ENCODE measurements at places on chromosomes 5 and 9.

DNA sequence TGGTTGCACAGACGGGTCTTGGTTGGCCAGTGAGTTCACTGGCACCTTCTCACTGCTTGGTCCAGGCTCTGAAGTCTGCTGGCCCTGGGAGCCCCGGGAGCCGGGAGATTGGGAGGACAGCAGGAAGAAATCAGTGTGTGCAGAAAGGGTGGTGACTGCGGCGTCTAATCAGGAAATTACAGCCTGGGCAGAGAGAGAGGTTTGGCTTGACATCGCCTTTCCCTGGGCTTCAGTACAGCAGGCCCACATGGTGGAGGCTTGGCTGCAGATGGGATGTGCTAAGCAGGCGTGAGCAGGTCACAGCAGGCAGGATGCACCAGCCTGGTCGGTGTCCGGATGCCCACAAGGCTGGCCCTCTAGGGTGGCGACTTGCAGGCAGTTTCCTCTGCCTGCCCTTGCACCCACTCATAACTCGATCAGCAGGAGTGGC lies 17.2 kb downstream of the PITX1 start:
- no peak for DNase-seq

DNA sequence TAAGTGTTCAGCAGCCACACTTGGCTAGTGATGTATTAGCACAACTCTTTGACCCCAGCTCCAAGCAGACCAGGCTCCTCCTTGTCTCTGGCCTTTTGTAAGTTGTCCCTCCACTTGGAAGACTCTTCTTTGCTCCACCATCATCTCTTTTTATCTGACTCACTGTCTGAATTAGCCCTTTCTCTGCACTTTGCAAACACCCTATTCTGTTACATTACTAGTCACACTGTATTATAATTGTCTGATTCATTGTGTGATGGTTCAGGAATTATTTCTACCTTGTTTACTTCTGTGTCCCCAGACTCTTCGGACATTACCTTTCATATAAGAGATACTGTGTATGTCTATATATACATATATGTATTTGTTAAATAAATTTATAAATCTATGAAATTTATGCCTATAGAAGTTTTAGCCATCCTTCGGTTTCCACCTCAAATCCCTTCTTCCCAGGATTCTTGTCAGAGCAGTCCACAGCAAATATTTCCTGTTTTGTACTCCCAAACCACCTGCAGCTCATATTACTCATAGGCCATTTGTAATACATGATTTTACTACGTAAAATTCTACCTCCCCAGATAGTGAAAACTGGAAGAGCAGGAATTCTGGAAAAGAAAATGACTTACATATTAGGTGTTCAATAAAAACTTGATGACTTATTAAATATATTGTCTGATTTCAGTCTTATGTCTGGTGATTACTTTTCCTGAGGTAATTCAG lies 69.0 kb downstream of the MTAP start:
- no peak for DNase-seq

DNA sequence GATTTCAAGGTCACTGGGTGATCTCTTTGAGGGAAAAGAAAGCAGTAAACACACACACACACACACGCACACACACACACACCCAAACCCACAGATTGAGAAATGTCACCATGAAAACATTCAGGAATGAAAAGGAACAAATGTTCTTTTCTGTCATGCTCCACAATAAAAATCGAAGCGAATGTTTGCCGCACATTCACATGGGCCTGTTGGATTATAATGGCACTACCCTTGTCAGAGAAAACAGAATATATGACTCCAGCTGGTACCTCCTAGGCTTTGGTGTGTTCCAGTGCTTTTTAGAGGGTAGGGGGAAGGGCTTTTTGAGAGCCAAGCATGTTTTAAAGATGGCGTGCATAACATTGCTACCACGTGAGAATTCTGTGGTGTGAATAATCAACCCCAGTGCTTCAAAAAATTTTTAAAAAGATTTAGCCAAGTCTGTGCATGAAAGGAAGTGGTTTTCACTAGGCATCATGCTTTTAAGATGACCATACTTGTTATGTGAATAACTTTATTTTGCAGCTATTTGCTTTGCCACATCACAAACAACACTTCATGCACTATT lies 120.8 kb upstream of the ZNF608 start:
- DNase-seq: no peak

- DNase-seq: no peak
Observed at GRCh38 chr5:125725691-125726090, 697.5 kb upstream of the GRAMD2B start.

DNA sequence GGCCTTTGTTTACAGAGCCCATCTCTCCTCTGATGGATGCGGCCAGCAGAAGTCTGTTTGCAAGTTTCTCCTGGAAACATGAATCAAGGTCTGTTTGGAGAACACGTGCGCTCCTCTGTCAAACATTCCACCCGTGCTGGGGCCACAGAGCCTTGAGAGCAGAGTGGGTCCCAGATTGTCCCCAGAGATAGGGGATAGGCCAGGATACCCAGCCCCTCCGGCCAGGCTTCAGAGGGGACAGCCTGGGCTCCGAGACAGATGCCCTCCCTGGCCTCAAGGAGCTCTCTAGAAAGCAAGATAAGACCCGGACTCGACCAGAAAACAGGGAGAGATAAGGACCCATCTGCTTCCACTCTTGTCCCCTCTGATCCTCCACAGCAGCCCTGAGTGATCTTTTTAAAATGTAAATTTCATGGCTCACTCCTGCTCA lies 40.4 kb upstream of the HAND1 start:
- DNase-seq: no peak

GRCh38 chr5:59064293-59064692 lies 481.4 kb downstream of the RAB3C start:
- no peak for DNase-seq

GRCh38 chr5:132771503-132771998 lies 5.5 kb downstream of the SEPTIN8 start:
- peak; percentile 77 for DNase-seq

DNA sequence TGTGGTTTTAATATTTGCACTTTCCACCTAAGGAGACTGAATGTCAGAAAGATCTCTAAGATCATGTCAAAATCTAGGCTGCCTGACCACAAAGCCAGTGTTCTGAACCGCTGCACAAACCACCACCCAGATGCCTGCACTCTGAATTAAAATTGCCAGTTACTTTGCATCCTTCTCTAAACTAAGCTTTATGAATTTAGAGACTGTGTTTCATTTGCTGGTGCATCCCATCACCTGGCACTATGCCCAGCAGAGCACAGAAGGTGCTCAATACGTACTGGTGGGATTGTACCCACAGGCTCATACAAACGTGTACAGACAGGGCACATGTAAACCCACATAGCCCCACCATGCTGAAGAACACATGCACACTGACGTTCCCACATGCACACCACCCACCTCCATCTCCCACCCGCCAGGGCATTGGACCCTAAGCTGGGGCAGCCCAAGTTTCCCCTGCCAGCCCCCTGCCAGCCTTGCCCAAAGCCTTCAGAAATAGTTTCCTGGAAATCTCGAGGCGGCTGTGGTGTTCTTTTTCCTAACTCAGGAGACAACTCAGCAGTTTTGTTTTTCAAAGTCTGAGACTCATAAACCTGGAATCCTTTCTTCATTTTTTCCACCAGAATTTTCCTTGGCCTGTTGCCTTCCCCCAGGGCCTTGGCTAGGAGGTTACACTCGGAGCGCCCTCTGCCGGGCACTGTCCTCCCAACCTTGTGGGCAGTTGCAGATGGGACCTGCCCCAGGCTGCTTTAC lies 9.6 kb upstream of the TRAF1 start:
- DNase-seq: peak; percentile 90

GRCh38 chr5:96835791-96836191 lies 28.0 kb upstream of the ERAP1 start:
- no peak for DNase-seq

- no peak for DNase-seq
Observed at GRCh38 chr9:81759680-81760215, 70.4 kb upstream of the TLE1 start.

DNA sequence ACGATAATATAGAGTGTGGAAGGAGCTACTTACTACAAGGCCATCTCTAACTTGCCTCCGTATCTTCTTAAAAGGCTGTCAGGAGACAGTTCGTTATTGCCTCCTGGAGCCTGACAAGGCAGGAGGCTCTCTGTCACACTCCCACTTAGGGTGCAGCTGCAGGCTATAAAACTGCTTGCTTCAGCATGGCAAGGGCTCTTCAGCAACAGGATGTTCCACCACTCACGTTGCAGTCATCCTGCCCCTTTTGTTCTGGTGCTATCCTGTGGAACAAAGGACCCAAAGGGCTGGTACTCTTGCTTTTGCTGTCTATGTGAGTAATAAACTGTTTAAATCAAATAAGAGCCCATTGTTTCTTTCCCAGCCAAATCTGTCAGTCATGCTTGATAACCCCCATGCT lies 508.9 kb downstream of the NTRK2 start:
- DNase-seq: peak; percentile 30

GRCh38 chr5:32210151-32210550 lies 36.0 kb upstream of the GOLPH3 start:
- DNase-seq: no peak

GRCh38 chr5:78260771-78261170 lies 33.7 kb downstream of the AP3B1 start:
- DNase-seq: no peak

DNA sequence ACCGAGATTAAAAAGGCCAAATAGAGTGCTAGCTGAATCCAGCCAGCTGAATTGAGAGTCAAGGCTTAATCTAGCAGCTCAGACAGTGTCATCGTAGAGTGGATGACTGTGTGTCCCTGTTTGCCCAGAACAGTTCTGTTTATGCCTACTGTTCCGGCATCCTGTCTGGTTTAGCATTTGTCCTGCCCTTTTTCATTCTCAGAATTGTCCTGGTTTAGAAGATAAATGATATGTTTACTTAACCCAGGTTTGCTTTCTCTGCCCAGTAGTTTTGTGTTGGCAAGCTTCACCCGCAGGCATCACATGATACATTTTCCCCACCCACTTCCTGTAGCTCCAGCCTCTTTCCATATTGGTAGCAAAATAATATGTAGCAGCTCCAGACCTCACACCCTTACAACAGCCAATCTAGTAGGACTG lies 41.3 kb upstream of the ZSWIM6 start:
- no peak for DNase-seq

GRCh38 chr5:133242221-133242835 lies 190.5 kb downstream of the HSPA4 start:
- DNase-seq: no peak

DNA sequence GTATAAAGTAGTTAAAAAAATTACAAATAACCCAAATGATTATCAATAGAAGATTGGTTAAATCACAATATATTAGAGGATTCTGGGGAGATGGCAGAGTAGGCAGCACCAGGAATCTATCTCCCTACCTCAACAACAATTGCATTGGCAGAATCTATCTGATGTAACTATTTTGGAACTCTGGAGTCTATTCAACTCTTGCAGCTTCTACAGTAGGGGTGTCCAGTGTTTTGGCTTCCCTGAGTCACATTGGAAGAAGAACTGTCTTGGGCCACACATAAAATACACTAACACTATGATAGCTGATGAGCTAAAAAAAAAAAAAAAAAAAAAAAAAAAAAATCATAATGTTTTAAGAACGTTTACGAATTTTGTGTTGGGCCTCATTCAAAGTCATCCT lies 29.2 kb upstream of the ECM2 start:
- no peak for DNase-seq

DNA sequence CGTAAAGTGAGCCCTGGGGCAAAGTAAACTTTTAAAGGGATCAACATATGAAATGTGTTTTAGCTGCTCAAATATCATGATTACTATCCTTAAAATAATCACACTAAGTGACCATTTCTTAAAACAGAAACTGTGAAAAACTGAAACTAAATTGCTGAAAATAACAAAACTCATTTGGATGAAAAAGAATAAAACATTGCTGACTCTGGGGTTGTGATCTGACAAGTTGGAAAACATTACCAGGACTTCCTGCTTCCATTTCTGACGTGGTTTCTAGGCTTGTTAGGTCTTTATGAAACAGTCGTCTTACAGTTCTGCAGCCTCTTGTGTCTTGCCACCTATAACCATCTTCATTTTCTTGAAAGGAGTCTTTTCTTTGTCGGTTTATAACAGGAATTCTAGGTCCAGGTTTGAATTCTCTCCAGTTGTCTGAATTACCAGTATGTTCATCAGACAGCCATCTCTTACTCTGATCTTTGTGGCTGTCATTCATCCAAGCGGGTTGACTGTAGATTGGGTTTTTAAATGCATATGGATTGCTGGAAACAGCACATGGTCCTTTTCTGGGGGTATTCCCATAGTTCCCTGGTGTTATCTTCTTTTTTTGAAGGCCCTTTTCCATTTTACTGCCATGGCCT lies 1.7 kb downstream of the TUT7 start:
- no peak for DNase-seq

DNA sequence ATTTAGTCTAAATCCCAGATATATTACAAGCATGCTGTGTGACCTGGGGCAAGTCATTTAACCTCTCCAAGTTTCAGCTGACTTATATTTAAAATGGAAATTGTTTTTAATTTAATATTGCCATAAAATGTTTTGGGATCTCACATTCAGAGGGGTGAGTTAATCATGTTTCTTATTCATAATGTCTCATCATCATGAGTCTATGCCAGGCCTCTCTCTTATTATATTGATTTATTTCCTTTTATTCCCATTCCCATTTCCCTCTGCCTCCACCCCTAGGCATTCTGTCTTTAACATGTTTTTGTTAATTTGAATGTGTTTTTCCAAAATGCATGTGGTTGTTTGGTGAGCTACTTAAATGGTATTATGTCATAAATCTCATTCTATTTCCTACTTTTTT lies 39.0 kb upstream of the TTC1 start:
- DNase-seq: no peak

DNA sequence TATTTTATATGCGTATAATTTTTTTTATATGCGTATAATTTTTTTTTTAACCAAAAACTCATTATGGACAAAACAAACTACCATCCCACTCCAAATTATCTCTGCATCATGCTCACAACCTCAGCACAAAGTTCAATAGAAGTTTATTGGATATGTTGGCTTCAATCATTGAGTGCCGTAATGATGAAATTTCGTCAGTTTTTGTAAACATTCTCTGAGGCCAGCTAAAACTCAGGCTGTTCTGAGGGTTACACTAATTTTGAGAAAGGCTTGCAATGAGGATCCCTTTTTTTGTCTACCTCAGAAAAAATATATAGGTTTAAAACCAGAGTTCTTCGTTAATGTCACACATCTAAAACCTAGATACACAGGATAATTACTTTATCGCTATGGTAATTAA lies 1253.2 kb downstream of the EFNA5 start:
- DNase-seq: no peak

- DNase-seq: no peak
Observed at GRCh38 chr9:35758475-35759050, 4.5 kb upstream of the MSMP start.

GRCh38 chr5:141934099-141934844 lies 10.6 kb downstream of the DELE1 start:
- DNase-seq: no peak

DNA sequence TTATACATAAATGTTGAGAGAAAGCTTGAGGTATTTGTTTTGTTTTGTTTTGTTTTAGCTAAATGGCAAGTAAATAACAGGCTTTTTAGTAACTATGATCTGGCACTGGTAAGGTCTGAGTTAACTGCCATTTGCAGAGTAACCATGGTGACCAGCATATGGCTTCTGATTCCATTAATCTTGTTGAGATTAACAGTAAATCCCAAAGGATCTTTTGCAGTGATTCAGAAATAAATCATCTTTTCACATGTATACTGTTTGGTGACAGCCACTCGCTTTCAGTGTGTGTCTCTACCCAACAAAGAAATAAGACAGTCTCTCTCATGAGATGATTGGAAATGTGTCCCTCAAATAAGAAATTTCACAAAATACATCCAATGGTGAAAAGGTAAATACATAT lies 235.6 kb downstream of the RAB3C start:
- no peak for DNase-seq
